ENCODE measurements at places on chromosomes 12 and 14. TPM values are rescaled to one million over a fixed set of nuclear protein-coding genes. Genes with fewer than 3 reads are reported as not detected.

Gene CTDSP2
- total RNA-seq = 53.2 TPM

Gene TMEM121
- total RNA-seq = 8.4 TPM

Gene BBS10
- 17.7 TPM for total RNA-seq

Gene RAPGEF3
- 35.8 TPM for total RNA-seq

Gene NANOG
- not detected for total RNA-seq

Gene TPI1
- total RNA-seq = 1,374 TPM

Gene TMEM63C
- not detected for total RNA-seq

Gene POTEG
- total RNA-seq = not detected

Gene KRT75
- not detected for total RNA-seq

Gene NEUROD4
- total RNA-seq = not detected

Gene LRRC10
- not detected for total RNA-seq

Gene RERG
- not detected for total RNA-seq

Gene ANP32D
- total RNA-seq = 0.11 TPM

Gene RAD9B
- 0.25 TPM for total RNA-seq

Gene CAPZA3
- not detected for total RNA-seq

Gene PFKM
- total RNA-seq = 95.1 TPM

Gene ZNF385A
- total RNA-seq = 0.79 TPM

Gene BHLHE41
- total RNA-seq = 0.26 TPM

Gene TMEM30B
- total RNA-seq = 0.13 TPM

Gene NYNRIN
- total RNA-seq = 10.5 TPM

Gene A2M
- 1.4 TPM for total RNA-seq

Gene AKAP3
- total RNA-seq = 0.79 TPM

Gene DNAJC22
- total RNA-seq = 0.85 TPM

Gene KLRK1
- total RNA-seq = not detected

Gene LBHD2
- total RNA-seq = not detected

Gene FGF23
- total RNA-seq = not detected

Gene MTRFR
- total RNA-seq = 12.9 TPM

Gene STAC3
- total RNA-seq = 0.07 TPM

Gene A2ML1
- 0.18 TPM for total RNA-seq

Measured in pulmonary artery endothelial cell (primary cell).